RPMI8226 (cell line): ENCODE measurements at places on chromosomes 4 and X.

- no peak for DNase-seq
Observed at GRCh38 chr4:7055990-7056325, 11.9 kb downstream of the GRPEL1 start.

GRCh38 chr4:22356987-22357596 is 158.8 kb downstream of the ADGRA3 start:
- DNase-seq, result peak; percentile 4

GRCh38 chr4:10225096-10225495 is 108.5 kb upstream of the WDR1 start:
- no peak for DNase-seq

GRCh38 chrX:19750783-19751467 is 136.5 kb downstream of the SH3KBP1 start:
- DNase-seq, result no peak

- DNase-seq, result no peak
Observed at GRCh38 chr4:115228851-115229250, 115.4 kb upstream of the NDST4 start.

DNA sequence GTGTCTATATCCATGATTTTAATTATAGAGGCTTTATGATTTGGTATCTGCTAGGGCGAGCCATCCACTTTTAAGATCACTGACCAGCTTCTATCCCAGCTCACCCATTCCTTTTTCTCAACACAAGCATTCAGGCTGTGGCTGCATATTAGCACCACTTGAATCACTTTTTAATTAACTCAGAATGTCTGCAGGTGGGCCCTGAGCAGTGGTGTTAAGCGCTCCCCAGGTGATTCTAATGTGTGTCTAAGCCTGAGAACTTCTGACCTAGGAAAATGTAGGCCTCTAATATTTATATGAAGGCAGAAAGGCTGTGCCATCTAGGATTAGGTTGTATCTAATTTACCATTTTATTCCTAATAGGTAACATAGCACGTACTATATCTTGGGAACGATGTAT is 19.8 kb upstream of the QRFPR start:
- no peak for DNase-seq
